ENCODE measurements at places on chromosomes 12 and 14.

- no peak for DNase-seq
Observed at GRCh38 chr12:122467983-122468382, 32.7 kb downstream of the ZCCHC8 start.

DNA sequence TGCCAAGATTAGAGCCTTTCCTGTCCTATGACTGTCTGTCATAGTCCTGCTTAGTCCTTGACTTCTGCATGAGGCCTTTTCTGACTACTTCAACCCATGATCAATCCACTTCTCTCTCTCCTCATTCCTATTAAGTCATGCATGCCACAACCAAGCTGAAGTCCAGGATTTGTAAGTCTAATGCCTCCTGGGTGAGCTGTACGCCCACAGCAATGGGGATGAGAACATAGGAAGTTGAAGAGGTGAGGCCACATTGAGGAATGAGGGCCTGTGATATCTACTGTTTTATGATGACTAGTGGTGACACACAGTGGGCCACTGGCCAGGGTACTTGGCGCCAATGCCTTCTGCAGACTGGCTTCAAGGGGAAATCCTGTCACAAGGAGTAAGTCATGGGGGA lies 994.1 kb upstream of the TMEM132C start:
- DNase-seq, result no peak

GRCh38 chr12:123106640-123107359 lies 44.1 kb downstream of the PITPNM2 start:
- DNase-seq, result no peak

GRCh38 chr12:95390192-95390591 lies 83.8 kb upstream of the METAP2 start:
- no peak for DNase-seq

DNA sequence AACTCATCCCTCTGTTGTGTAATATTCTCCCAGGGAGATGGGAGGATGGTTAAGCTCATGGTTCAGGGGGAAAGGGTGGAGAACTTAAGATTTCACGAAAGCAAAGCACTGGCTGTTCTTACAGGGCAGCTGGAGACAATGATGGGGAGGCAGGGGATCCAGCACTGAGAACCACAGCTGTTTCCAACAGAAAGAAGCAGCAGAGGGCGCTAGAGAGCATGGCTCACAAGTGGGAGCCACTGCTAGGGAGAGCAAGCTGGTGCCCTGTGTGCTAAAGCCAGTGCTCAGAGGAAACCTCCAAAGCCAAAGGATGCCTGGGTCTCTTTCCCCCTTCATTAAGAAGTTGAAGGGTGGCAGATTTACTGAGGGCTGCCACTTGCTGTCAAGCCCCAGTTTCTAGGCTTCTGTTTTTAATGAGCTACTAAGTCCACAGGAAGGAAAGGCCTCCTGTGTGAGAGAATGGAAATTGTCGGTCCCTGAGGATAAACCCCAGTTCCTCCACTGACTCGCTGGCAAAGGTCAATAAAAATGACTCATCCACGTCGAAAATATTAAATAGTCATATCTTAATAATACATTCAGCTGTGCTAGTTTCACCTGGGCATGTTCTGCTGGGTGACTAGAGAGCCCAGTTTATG lies 199.7 kb downstream of the ANO2 start:
- DNase-seq, result no peak

DNA sequence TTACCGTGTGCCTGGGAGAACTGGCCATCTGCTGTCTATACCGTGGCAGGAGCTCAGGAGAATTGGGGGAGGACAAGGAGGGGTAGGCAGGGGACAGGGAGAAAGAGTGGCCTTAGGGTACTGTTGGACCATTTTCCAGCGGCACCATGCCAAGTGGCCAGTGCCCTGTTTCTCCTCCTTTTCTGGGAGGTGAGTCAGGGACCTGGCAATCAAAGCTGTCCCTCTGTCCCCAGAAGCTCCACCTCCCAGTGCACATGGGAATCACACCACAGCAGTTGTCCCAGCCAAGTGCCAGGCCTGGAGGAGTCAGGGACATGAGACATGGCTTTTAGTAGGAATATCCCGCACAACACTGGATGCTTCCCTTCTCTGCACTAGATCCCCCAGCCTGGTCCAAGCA lies 118.0 kb downstream of the GCH1 start:
- no peak for DNase-seq

DNA sequence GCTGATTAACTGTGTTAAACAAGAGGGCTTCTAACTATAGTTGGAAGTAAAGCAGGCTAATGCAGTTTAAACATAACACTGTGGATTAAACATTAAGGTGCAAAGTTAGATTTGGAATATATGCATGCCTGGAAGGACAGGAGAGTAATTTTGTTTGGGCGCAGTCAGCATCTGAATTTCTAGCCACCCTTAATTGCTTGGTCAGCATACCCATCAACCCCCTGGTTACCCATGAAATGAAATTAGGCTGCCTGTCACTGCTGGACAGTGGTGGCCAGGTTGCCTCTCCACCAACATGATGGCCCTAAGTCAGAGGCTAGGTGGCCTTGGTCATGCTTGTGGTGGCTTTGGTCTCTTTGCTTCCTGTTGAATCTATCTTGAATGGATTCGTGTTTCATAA lies 30.0 kb upstream of the PTPRB start:
- DNase-seq, result no peak

DNA sequence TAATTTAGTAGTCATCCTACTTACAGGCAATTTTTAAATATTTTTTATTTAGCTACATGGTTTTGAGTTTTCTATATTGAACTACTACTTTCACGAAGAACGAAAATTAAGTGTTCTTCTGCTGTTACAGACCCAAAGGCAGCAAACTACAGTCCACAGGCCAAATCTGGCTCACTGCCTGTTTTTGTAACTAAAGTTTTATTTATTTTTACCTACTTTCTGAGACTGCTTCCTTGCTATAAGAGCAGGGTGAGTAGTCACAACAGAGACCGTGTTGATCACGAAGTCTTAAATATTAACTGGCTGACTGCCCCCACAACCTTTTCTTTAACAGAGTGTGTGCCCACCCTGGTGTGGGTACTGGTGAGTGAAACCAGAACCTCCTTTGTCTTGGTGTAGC lies 11.6 kb downstream of the RBM19 start:
- no peak for DNase-seq

DNA sequence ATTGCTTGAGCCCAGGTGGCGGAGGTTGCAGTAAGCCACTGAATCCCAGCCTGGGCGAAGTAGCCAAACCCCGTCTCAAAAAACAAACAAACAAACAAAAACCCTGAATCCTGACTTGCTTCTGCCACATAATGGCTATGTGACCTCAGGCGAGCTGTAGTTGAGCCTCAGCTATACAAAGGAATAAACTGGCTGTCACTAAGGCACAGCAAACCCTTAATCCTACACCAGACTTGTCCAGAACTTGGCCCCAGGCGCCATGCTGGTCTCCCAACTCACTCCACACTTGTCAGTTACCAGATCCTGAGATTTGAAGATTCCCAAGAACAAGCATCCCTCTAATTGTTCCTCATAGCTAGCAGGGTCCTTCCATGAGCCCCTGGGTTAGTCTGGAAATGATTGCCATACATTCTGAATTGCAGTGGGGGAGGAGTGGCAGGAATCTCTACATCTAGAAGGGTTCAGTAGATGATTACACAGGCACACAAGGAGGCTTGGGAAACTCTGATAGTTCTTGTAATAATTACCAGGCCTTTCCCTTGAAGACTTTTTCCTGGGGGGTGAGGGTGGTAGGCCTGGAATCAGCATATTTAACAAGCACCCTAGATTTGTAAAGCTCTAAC lies 9.9 kb downstream of the MAP3K12 start:
- DNase-seq, result no peak

DNA sequence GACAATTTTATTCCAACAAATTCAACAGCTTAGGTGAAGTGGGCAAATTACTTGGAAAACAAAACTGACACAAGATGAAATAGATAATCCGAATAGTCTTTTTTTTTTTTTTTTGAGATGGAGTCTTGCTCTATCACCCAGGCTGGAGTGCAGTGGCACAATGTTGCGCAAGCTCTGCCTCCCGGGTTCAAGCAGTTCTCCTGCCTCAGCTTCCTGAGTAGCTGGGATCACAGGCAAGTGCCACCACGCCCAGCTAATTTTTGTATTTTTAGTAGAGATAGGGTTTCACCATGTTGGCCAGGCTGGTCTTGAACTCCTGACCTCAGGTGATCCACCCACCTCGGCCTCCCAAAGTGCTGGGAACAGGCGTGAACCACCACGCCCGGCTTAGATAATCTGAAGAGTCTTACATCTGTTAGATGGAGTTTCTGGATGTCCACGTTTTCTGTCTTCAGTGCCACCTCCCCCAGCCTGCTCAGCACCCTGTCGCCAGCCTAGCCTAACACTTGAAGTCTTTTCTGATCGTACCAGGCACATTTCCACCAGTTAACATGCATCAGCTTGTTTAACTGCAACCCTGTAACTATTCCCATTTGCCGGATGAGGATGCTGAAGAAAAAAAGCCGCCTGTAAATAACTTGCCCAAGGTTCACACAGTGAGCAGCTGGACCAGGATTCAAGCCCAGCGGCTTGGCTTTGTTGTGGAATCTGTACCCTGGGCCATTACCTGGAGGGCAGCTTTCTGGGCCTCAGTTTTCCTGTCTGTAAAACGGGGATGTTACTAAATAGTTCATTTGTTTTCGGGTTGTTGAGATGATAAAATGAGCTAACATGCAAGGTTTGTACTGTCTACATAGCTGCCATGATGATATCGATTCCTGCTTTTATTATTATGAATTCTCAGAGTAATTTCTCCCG lies 26.4 kb downstream of the FBRSL1 start:
- DNase-seq, result no peak

DNA sequence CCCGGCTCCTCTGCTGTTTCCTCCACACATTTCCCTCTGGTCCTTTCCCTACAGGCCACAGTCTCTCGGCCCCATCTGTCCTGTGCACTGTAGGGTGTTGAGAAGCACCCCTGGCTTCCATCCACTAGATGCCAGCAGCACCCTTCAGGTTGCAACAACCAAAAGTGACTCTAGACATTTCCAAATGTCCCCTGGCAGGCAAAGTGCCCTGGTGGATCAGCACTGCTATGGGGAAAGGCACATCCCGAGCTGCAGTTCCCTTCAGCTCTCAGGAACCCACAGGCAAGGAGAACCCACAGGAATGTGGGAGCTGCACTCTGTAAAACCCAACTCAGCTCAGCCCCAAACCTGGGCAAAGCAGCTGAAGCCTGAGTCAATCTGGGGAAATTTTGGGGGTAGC lies 77.0 kb downstream of the RBM19 start:
- DNase-seq, result no peak

DNA sequence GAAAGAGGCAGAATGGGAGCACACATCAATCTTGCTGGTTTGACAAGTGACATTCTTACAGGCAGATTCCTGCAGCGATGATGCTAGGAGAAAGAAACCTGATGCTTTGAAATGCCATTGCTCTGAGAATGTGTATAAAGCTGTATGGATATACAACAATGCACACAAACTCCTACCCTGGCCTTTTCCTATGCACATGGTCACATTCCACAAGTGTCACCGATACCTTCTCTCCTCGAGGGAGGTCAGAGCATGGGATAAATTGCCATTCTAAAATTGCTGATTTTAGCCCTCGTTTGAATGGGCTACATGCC lies 11.9 kb downstream of the FGF6 start:
- no peak for DNase-seq

DNA sequence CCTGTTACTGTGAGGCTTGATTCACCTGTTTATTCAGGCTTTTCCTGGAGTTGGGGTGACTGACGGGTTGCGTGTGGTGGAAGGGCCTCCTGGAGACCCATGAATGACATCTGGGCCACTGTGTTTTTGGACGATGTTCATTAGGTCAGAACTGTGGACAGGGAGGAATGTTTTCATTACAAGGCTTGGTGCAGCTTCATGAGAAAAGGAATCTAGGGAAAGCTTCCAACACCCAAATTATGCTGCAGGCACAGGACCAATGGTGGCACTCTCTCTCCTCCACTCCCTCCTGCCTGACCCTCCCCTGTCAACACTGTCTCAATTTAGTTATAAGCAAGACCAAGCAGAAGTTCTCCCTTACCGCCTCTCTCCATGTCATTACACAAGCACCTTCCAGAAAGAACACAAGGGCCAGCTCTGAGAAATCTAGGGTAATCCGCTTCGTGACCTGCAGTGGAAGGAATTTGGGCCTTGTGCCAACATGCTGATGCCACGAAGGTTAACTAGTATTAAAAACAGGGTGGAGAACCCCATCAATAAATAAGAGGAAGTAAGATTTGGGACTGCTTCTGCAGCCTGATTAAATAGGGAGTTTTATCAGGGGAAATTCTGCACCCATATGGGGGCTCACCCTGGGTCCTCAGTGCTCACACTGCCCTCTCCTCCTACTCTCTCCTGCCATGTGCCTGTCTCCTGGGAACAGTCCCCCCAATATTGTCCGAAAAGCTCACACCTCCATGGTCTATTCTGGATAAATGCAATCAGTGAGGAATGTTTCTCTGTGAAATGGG lies 200.3 kb downstream of the KTN1 start:
- DNase-seq, result no peak

DNA sequence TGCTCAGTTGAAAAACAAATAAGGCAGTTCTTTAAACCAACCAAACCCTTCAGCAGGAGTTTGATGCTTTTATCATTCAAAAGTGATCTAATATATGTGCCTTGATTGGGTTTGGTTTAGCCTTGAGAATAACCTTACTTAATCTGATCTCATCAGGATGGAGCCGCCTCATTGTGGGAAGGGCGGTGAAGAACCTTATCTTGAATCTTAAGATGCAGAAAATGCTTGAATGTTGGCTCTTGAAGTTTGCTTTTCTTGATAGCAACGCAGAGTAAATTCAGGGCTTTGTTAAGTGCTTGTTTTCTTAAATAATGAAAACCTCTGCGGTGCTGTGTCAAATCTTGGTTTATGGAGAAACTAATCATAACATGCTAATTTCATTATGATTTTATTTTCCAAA lies 138.2 kb downstream of the MON2 start:
- no peak for DNase-seq

DNA sequence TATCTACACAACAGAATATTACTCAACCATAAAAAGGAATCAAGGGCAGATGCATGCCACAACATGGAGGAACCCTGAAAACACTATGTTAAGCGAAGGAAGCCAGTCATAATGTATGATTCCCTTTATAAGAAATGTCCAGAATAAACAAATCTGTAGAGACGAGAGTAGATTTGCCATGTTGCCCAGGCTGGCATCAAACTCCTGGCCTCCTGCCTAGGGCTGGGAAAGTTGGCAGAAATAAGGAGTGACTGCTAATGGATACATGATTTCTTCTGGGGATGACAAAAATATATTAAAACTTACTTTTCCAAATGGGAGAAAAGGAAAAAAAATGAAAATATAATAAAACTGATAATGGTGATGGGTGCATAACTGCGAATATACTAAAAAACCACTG lies 10.9 kb downstream of the CLIP1 start:
- no peak for DNase-seq

DNA sequence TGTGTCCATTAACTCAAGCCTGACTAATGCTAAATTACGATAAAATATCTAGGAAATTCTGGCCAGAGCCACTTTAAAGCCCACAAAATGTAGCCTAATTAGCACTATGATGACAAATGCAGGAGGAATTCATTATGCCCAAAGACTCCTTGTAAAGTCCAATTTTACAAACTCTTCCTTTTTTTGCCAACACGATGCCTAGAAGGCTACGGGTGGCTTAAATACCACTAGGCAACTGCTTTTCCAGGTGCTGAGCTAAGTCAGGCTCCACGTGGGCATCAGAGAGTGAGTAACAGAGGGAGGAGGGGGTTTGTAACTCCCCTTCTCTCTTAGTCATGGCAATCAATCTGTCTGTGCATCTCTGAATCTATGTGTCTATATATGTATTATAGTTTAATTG lies 172.4 kb upstream of the NTF3 start:
- DNase-seq, result no peak

- no peak for DNase-seq
Observed at GRCh38 chr14:68331991-68332390, 460.9 kb downstream of the ZFP36L1 start.
